Endodermal cell (in vitro differentiated cells): ENCODE measurements at places on chromosomes 4 and X. TPM values are rescaled to one million over a fixed set of nuclear protein-coding genes. Genes with fewer than 3 reads are reported as not detected.

Gene SPANXB1
- not detected in 3 replicates for total RNA-seq

Gene ADGRL3
- 9.6 to 10.7 TPM (median 9.9 TPM) in 3 replicates for total RNA-seq

Gene NUDT10
- total RNA-seq: 10.1 to 23.4 TPM (median 10.1 TPM) in 3 replicates

DNA sequence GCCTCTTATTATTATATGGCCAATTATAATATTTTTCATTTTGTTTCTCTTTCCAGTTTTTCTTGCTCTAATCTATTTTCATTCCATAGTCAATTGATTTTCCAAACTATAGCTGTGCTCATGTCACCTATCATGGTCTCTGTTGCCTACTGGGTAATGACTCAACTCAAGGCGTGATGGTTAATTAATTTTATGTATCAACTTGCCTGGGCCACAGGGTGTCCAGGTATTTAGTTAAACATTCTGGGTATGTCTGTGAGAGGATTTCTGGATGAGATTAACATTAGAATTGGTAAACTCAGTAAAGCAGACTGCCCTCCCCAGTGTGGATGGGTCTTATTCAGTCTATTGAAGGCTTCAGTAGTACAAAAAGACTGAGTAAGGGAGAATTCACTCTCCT, 9.9 kb downstream of the FHIP1A start:
- DNase-seq: no peak

DNA sequence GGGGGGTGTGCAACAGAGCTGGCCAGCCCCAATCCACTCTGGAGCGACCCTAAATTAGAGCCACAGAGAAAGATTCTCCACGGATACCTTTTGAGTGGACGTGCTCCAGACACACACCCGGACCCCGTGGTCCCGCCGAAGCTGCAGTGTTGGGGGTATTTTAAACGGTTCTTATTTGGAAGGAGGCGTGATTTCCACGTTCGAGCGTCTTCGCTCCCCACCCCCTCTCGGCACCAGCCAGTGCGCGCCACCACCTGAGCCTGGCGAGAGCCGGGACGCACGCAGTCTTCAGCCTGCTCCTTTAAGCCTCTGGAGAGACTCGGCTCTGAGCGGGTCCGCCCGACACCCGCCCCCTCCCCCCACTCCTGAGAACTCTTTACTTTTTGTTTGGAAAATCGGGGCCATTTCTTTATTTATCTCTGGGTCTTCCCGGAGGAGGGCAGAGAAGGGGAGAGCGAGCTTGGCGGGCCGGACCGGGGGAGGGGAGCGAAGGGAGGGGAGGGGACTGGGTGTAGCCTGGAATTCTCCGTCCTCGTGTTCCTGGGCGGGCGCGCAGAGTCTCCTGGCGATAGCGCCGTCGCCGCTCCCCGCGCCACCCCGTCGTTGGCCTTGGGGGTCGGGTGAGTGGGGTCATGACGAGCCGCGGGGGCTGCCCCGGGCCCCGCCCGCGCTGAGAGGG, 668 bp upstream of the PTCHD1 start:
- DNase-seq: peak; percentile 89
